ENCODE measurements at places on chromosomes 5 and 9. TPM values are rescaled to one million over a fixed set of nuclear protein-coding genes. Genes with fewer than 3 reads are reported as not detected.

DNA sequence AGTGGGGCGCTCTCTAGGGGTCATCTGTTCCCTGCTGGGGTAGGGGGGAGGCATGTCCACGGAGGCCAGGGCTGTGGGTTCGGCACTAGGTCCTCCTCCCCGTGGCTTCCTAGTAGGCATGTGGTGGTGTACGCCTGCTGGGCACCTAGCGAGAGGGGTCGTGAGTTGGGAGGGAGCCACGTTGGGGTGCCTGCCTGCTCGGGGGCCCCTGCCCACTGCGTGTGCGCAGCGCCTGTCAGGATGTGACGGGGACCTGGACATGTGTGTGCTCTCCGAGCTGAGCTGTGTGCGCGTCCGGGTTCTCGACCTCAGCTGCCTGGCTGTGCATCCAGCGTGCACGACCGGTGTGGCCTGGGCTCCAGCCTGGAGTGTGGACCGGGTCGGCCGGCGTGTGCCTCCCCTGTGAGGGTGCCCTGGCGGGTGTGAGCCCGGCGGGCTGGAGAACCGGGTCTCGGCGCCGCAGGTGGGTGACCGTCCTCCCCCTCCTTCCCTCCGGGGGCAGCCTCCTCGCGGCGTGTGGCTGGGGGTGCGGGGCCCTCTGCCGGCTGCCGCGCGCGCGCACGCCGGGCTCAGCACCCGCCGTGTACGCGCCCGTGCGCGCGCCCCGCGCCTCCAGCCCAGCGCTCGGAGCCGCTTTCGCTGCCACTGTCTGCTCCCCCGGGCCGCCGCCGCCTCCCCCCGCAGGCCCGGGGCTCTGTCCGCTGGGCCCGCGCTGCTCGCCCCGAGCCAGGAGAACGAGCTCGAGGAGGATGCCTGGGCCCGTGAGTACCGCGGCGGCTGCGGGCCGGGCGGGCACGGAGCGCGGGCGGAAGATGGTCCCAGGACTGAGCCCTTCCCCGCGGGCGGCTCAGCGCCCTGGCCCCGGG, at the start of gene PRR7:
PRR7 (plus strand) TSS at position 615 of the 866 bp plus-strand sequence. CDS start 8,254 bp downstream, outside the sequence.
- peak within 1 kb of the TSS; percentile 90 for H3K27ac ChIP-seq
- H3K4me1 ChIP-seq, result peaks cover 42% of the 10 kb centered on the region
- peak within 1 kb of the TSS; percentile 82 for H3K4me3 ChIP-seq
- peaks cover 4% of the 10 kb centered on the region for H3K27me3 ChIP-seq
- peaks cover 18% of the 10 kb centered on the region for H3K36me3 ChIP-seq

DNA sequence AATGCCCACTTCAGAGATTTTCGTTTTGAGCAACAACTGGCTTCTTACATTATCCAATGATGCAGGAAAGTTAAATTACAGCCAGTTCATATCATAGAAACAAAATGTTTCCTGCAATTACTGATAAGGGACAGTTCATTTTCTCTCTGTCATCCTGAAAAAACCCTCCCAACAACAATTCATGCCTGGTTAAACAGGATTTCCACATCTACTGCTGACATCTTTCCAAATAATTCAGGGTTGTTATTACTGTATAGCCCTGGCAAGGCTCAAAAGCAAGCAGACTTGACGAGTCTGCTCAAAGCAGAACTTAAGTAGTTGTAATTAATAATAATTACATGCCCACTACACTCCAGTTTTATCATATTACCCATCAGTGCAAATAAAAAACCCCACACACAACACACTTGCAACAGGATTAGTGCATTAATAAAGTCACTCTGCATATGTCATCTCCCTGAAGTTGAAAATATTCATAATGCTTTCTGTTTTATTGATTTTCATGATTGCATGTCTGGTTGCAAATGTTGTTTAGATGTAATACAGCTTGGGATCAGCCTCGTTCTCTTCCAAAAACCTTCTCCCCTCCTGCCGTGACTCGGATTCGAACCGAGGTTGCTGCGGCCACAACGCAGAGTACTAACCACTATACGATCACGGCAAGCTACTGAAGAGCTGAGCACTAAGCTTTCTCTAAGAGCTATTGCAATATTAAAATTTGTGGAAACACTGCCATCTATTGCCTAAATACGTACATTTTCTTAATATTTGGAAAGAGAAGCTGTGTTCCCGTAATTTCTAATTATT, 119.6 kb upstream of the NFIB start:
- DNase-seq, result no peak
- no peak overlapping the region for H3K4me3 ChIP-seq
- H3K27ac ChIP-seq, result no peak overlapping the region
- peaks cover 4% of the 10 kb centered on the region for H3K4me1 ChIP-seq
- H3K36me3 ChIP-seq, result no peaks in the 10 kb centered on the region
- peaks cover 9% of the 10 kb centered on the region for H3K27me3 ChIP-seq

- H3K4me3 ChIP-seq, result no peak overlapping the region
- H3K27me3 ChIP-seq, result no peaks in the 10 kb centered on the region
- H3K4me1 ChIP-seq, result no peaks in the 10 kb centered on the region
- no peak overlapping the region for H3K27ac ChIP-seq
These were observed 45.4 kb downstream of the SHB start for GRCh38 chr9:38023661-38024035.

- no peak for DNase-seq
- H3K36me3 ChIP-seq, result no peaks in the 10 kb centered on the region
- H3K4me3 ChIP-seq, result no peak overlapping the region
These were observed 248.6 kb upstream of the KLF4 start for GRCh38 chr9:107737987-107738743.

DNA sequence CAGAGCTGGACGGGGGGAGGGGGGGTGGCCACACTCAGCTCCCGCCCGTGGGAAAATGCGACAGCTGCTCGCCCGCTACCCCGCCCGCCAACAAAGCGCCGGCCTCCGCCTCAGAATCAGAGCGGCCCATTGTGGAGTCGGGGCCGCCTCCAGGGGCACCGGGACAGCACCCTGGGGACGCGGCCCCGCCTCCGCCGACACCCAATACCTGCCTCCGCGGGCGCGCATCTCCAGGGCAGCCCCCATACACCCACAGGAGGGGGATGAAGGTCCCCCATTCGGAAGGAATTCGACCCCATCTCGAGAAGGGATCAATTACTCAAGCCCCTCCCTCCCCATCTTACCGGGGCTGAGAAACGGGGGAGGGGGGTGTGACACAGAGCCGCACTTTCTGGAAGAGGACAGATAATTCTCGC, 1.3 kb downstream of the NOTCH1 start:
- H3K36me3 ChIP-seq, result peaks cover 11% of the 10 kb centered on the region
- peak overlapping the region; percentile 94 for H3K4me3 ChIP-seq
- H3K27ac ChIP-seq, result peak overlapping the region; percentile 84

The KDM3B gene
- 38.0 TPM for total RNA-seq

Measured in activated naive CD8-positive, alpha-beta T cell treated with anti-CD3 and anti-CD28 coated beads for 36 hours (primary cell).